Osteocyte (in vitro differentiated cells): ENCODE measurements at places on chromosomes 6 and 20. TPM values are rescaled to one million over a fixed set of nuclear protein-coding genes. Genes with fewer than 3 reads are reported as not detected.

- no peak for DNase-seq
Measured at GRCh38 chr6:114304304-114304887, 38.4 kb downstream of the HS3ST5 start.

GRCh38 chr6:121042766-121043165 is 291.5 kb downstream of the TBC1D32 start:
- no peak for DNase-seq

DNA sequence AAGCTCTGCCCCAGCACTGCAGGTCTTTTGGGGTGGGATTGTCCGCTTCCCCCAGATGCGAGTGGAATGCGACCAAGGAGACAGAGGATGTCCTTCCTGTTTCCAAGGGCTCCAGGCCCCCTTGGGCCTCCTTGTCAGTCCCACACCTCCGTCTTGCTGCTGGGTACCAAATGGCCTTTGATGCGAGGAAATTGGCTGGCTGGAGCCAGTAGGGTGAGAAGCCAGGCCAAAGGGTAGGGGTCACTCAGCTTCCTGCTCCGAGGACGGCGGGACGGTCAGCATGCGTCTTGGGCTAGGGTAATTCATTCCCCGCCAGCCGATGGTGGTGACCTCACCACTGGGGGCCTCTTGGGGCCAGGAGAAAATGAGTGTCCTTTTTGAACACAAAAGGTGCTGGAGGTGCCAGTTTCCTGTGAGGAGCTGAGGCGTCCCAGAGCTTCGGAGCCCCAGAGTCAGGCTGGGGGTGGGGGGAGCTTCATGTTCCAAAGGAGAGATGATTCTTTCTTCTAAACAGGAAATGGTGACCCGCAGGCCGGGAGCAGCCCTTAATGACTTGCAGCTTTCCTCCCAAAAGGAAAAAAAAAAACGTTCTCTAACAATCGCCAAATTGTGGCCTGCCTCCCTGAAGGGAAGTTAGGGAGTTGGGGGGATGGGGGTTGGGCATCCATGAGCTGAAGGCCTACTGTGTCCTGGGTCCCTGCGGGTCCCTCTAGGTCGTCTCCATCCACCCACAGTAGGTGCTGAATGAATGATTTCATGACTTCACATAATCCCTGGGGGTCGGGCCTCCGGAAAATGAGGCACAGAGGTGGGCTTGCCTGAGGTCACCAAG is 6.7 kb downstream of the SNAI1 start:
- no peak for DNase-seq

DNA sequence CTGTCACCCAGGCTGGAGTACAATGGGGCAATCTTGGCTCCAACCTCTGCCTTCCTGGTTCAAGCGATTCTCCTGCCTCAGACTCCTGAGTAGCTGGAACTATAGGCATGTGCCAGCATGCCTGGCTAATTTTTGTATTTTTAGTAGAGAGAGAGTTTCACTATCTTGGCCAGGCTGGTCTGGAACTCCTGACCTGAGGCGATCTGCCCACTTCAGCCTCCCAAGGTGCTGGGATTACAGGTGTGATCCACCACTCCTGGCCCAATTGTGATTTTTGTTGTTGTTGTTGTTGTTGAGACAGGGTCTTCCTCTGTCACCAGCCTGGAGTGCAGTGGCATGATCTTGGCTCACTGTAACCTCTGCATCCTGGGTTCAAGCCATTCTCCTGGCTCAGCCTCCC is 69.3 kb downstream of the CBFA2T2 start:
- no peak for DNase-seq

The ENPP1 gene
- 21.1 and 22.4 TPM in 2 replicates for total RNA-seq

The DSP gene
- total RNA-seq = 124 and 135 TPM in 2 replicates

The BMP7 gene
- not detected in 2 replicates for total RNA-seq
